ENCODE measurements at places on chromosomes 4 and X.

GRCh38 chr4:106986486-106986885 is 49.6 kb downstream of the DKK2 start:
- no peak for DNase-seq

DNA sequence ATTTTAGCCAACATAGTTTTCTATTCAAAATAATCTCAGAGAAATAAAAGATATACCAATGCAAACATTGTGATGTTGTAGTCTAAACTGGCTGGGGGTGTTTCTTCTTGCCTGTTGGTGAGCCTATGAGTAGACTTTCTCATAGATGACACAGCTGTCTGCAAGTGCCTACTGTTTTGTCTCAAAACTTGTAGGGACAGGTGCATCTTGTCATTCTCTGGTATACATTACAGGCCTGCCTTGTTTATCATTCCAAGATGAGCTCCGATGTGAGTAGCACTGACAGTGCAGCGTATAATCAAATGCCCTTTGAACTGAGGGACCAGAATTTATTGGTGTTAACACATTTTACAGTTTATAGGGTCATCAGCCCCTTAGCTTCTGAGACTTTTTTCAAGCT is 353.8 kb downstream of the PRDM5 start:
- no peak for DNase-seq

DNA sequence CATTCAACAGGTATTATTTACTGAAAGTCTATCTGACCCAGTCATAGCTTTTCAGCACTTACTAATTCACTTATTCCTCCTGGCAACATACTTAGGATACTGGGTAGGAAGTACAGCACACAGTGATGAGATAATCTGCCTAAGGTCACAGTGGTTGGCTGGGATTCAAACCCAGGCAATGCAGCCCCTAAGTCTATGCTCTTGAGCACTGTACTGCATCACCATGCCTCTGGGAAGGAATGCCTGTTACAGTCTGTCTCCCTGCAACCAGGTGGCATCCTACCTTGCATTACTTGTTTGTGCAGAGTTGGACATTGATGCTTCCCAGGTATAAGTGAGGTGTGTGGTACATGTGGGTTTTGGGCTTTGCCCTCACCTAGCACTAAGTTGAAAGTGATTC is 21.5 kb upstream of the LRAT start:
- no peak for DNase-seq

- DNase-seq, result peak; percentile 41
Observed at GRCh38 chr4:108165586-108165985, 3.1 kb downstream of the LEF1 start.

DNA sequence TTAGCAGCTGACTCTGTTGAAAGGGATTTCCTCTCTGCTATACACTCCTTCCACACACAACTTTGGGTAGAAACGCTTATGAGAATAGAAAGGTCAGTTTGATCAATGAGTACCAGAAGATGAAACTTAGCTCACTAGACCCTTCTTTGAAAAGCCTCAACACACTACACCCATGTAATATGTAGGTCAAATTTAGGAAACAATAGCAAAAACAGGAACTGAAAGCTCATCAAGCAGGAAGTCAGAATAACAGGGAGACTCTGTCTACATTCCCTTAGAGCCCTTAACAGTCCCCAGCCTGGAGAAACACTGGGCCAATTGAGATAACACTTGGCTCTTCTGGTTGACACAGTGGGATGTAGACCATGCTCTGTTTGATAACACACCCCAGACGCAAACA is 30.7 kb downstream of the SRPX2 start:
- no peak for DNase-seq

DNA sequence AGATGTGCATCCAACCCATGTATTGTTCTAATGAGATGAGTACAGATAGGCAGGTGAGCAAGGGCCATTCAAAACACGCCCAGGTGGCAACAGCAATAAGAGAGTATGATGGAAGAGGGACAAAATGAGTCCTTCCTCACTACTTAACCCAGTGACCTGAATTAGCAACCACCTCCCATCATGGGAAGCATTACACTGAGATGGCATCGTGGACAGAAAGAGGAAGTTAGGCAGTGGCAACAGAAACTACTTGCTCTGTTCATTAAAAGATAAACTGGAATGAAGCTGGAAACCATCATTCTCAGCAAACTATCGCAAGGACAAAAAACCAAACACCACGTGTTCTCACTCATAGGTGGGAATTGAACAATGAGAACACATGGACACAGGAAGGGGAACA is 17.2 kb downstream of the RXFP1 start:
- peak; percentile 16 for DNase-seq

GRCh38 chr4:123462007-123462406 is 65.4 kb downstream of the SPRY1 start:
- no peak for DNase-seq

GRCh38 chrX:53594354-53594753 is 92.2 kb downstream of the HUWE1 start:
- DNase-seq, result no peak

DNA sequence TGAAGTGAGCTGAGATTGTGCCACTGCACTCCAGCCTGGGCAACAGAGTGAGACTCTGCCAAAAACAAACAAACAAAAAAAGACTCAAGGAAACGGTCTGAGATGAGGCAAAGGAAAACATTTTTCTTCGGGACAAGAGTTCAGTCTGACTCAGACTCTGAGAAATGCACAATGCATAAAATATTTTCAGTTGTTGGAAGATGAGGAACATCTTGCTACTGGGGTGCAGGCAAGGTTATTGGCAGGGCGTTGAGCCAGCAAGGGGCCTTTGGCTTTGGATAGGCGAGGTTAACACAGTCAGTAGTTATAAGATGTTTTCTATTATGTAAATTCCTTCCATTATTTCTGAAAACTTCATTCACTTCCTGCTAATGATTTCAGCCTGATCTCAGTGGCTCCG is 96.1 kb upstream of the VCX start:
- no peak for DNase-seq

- DNase-seq, result no peak
Observed at GRCh38 chrX:45980726-45981125, 564.5 kb downstream of the ZNF674 start.

DNA sequence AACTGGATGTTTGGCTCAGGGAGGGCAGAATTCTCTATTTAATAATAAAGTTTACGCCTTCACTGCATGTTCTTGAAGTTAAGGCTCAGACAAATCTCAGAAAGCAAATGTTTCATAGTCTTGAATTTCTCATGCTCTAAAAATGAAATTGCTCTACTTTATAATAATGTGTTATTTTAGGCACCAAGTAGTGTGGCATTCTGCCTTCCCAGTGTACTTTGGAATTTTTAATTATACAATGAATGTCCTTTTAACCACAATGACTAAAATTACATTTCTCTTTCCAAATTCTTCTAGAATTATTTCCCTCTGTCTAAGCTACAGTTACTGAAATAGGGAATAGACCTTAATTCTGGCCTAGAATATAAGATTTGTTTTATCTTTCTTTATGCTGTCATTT is 97.9 kb upstream of the PDE5A start:
- no peak for DNase-seq

DNA sequence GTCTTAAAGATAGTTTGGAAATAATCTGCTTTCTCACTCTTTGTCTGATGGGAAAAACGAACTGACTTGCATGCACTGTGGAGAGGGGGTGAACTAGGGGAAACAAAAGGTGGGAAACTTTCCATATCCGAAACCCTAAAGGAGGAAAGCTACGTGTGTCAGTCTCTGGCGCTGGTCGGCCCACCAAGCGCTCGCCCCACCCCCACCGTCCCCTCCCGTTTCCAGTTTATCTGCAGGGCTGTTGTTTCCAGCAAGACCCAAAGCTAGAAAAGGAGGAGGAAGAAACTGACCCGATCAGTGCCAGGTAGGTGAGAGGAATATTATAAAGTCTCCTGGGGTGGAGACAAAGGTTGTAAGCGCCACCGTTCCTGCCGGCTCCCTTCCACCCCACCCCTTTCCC is 552 bp downstream of the TCEAL9 start:
- DNase-seq, result no peak

GRCh38 chrX:38474543-38474942 is 86.8 kb upstream of the TSPAN7 start:
- no peak for DNase-seq
